ENCODE measurements at places on chromosomes 5 and 9.

DNA sequence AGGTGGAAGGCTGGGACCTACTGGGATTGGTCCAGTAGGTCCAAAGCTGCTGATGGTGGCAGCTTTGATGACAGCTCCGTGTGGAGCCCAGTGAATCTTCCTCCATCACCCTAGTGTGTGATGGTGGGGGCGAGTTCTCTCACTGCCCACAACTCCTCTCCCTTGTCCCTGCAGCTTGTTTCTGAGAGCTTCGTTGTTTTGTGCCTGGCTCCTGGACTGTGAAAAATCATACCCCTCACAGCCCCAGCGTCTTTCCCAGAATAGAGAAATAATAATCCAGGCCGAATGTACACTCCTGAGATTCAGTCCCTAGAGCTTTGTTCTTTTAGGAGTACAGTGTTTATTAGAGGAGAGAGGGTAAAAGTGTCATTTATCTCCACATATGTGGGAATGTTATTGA lies 372.2 kb downstream of the ENC1 start:
- DNase-seq, result no peak

- DNase-seq, result peak; percentile 7
Observed at GRCh38 chr5:149605998-149606724, 24.9 kb downstream of the ARHGEF37 start.

DNA sequence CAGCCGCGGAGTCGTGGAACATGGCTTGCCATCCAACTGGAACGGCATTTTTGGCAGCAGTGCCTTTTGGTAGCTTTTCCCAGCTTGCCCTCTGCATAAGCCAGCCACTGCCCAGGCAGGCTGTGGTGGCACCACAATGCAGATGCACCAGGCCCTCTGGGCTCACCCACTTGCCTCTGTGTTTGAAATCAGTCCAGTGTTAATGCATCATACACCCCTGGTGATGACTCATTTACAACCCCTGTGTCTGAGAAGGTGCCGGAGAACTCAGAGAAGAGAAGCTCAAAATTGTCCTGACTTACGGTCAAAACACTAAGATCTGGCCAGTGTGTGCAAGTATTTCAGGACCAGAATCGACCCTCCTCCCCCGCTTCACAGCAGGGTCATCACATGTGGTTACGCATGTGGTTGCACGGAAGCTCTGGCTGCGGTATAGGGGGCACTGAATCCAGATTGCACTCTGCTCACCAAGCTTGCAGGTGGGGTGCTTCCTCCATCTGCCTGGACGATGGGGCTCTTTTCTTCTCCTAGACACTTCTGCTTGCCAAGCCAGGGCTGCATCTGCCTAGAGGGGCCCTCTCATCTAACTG lies 66.5 kb upstream of the SMIM15 start:
- no peak for DNase-seq

DNA sequence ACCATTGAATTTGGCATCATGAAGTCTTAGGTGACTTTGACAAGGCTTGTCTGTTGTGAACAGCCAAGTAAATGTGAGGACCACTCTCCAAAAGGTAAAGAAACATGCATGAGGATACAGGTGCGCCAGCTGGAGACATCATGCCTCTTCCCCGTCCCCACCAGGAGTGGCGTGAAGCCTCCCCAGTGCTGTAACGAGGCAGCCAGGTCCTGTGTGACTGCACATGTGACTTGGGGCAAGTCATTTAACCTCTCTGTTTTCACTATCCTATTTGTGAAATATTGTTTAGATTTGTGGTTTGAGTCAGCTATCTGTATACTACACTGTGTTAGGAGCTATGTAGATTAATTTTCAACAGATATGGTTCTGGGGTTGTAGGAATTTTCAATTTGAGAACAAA lies 65.0 kb downstream of the DOCK8 start:
- no peak for DNase-seq

DNA sequence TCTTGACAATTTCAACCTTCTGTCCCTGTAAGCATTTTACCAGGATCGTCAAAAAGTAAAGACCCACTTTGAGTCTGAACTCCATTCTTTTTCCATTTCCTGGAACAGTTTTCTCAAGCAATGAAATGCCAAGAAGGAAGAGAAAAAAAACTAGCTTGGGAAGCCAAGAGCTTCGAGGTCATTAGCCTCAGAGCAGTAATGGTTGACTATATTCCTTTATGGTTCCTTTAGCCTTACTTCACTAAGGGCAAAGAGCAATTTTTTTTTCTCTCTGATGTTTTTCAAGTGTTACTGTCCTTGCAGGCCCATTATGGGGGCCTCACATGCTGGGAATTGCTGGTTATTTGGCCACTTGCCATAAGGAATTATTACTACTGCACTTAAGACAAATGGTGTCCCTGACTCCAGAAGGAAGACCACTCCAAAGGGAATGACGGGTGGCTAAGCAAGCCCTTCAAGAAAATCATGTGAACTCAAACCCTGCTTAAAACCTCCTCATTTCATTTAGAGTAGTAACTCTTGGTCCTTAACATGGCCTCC lies 37.1 kb downstream of the BNC2 start:
- no peak for DNase-seq

DNA sequence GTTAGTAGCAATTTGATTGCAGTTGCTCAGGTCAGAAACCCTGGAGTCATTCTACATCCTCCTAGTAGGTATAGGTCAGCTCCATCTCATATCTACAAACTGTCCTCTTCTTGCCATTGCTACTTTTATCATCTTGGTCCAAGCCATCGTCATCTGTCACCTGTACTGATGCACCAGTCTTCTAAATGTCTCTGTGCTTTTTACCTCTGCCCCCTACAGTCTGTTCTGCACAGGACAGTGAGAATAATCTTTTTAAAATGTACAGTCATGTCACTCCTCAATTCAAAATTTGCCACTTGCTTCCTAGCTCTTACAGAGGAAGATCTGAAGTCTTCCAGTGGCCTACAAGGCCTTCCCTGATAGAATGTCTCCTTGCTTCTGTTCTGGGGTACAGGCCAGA lies 6.8 kb downstream of the NNT start:
- no peak for DNase-seq

GRCh38 chr5:107295914-107296313 lies 374.8 kb downstream of the EFNA5 start:
- DNase-seq, result no peak

GRCh38 chr5:116145416-116145815 lies 60.6 kb downstream of the COMMD10 start:
- DNase-seq, result no peak

GRCh38 chr5:80093796-80094195 lies 58.6 kb downstream of the THBS4 start:
- no peak for DNase-seq

- no peak for DNase-seq
Observed at GRCh38 chr5:138159666-138160065, 18.8 kb downstream of the BRD8 start.

GRCh38 chr9:96232539-96233241 lies 69.3 kb downstream of the HSD17B3 start:
- peak; percentile 51 for DNase-seq

DNA sequence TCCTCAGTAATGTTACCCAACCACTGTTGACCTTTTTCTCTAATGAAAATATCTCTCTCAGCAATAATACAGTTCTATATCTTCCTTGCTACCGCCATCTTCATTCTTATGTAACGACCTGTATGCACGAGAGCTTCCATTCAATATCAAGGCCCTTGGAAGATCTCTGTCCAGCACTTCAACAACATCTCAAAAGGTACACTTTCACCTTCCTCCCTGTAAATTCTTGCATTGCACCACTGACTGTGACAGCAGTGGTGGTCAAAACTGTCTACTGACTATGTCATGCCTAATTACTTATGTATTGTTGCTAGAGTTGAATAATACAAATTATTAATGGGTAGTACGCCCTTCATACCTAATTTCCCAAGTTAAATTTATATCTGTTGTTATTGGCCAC lies 53.3 kb downstream of the ANXA1 start:
- DNase-seq, result no peak

GRCh38 chr9:71037521-71037920 lies 83.9 kb downstream of the TRPM3 start:
- no peak for DNase-seq

DNA sequence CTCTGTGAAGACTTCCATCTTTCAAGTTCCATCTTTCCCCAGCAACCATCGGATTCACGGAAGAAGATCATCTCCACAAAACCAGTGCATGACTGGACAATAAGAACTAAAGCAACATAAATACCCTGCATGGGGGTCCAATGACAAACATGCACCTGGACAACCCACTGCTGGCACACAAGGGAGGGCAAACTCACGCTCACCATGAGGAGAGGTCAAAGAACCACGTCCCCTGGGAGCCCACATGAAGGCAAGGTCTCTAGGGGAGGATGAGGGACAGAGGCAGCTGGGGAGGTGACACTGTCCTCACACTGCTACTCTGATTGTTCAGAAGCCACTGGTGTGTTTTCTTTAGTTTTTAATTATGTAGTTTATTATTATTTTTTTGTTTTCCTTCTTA lies 190.8 kb downstream of the MED10 start:
- no peak for DNase-seq

DNA sequence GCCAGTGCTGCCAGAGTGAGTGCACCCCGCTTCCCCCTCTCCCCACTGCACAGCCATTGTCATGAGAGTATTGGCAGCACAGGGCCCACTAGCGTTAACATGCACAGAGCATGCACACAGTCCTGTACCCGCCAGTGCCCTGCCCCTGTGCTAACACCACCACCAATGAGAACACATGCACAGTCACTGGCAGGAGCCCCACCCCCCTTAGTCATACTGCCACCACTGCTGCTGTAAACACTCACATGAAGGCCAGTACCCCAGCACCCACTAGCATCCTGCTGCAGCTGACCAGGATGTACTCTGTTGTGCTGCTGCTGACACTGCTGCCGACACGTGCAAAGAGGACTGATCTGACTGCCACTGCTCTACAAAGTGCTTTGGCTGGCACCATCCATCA lies 19.5 kb upstream of the RANBP6 start:
- no peak for DNase-seq

DNA sequence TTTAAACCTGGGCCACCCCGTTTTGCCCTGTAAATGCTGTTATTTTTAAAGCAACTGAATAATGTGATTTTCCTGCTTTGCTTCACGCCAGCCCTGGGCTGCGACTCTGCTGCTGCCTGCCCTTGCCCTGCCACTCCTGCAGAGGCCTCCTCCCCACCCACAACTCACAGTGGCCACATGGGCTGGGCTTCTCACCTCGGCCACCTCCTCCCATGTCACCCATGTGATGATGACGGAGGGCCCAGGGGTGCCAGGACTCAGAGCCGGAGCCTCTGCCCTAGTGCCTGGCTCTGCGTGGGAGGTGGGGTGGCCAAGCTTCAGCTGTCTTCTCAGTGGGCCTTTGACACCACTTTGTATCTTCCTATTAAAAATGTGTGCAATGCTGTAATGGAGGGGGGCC lies 48.1 kb upstream of the NKD2 start:
- no peak for DNase-seq

- DNase-seq, result peak; percentile 40
Observed at GRCh38 chr9:83620841-83621636, 1.9 kb upstream of the IDNK start.

DNA sequence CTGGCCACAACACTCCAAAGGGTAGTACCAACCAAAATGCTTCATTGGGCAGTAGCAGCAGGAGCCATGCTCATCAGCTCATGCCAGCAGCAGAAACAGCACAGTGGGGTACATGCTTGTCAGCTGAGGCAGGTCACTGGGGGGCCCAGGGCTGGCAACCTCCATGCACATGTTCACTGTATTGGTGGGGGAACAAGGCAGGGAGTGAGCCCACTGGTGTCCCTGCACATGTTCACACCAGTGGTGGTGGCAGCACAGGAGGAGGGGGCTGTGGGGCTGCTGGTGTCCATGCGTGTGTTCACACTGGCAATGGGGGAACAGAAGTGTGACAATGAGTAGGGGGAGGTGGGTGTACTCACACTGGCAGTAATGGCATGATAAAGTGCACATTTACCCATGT lies 254.3 kb upstream of the KIF2A start:
- DNase-seq, result no peak

DNA sequence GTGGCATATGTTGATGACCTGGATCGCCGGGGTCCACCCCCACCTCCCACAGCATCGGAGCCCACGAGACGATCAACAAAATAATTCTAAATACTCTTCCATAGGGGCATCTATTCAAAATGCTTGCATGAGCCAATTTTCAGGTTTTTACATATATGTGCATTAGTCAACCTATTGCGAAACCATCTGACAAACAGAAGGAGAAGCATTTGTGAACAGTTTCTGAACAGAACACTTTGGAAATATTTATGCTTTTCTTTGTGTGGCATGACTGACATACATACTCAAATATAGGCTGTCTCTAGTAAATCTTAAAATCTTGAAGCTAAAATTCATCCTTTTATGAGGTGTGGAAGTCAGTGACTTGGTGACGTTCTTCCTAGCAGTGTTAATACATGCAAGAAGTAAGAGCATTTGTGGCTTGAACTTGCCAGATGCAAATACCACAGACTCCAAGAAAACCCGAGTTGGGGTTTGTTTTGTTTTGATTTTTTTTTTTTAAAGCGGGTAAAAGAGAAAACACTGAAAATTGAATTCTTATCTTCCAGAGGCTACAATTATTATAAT lies 5.3 kb downstream of the GPR151 start:
- DNase-seq, result no peak
